ENCODE measurements at places on chromosomes 13 and 19. TPM values are rescaled to one million over a fixed set of nuclear protein-coding genes. Genes with fewer than 3 reads are reported as not detected.
A peak's percentile ranks its signal among the peaks of the same experiment; 100 is the strongest.

The SHANK1 gene
- total RNA-seq: not detected

The ZNF575 gene
- 1.00 TPM for total RNA-seq

The FBXO46 gene
- total RNA-seq: 31.0 TPM

The IL11 gene
- 0.70 TPM for total RNA-seq

The NECTIN2 gene
- total RNA-seq: 257 TPM

The ZNF431 gene
- 17.9 TPM for total RNA-seq

The CAPN12 gene
- total RNA-seq: 8.8 TPM

The ZNF599 gene
- 5.0 TPM for total RNA-seq

The SLITRK1 gene
- not detected for total RNA-seq

The ZNF20 gene
- total RNA-seq: 5.8 TPM

DNA sequence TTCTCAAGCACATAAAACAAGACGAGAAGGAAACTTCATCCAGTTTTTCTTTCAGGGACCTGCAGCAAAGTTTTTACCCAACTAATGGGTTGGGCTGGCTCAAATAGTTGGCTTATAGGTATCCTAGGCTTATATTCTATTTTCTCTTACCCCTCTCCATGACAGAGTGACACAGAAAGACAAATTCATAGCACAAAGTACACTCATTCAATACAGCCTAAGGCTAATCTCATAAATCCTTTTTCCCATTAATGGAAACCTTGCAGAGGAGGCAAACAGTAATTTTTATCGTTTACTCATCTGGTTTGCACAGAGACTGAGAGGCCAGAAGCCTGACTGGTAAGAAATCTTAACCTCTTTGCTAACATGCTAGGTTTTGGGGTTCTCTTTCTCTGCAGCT is 1589.9 kb downstream of the SLITRK1 start:
- no peak for DNase-seq

- DNase-seq: peak; percentile 38
Measured at GRCh38 chr19:7861619-7862412, 12.4 kb downstream of the PRR36 start.

GRCh38 chr19:9650345-9650744 is 24.6 kb downstream of the ZNF562 start:
- no peak for DNase-seq

DNA sequence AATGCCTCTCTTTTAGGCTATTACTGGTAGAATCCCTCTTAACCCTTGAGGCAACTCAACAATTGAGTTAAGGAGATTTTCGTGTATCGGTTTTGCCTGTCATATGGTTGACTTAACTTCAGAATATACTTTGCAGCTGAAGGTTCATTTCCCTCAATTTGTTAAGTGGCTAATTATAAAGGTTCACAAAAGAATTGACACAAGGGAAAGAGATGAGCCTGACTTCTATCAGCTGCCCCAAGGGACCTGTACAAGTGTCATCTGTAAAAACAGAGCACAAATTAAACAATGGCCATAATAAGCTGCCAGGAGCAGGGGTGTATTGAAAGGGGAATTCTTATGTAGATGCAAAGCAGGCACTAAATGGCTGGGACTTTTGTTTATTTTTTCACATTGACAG is 334.8 kb upstream of the OBI1 start:
- DNase-seq: no peak

DNA sequence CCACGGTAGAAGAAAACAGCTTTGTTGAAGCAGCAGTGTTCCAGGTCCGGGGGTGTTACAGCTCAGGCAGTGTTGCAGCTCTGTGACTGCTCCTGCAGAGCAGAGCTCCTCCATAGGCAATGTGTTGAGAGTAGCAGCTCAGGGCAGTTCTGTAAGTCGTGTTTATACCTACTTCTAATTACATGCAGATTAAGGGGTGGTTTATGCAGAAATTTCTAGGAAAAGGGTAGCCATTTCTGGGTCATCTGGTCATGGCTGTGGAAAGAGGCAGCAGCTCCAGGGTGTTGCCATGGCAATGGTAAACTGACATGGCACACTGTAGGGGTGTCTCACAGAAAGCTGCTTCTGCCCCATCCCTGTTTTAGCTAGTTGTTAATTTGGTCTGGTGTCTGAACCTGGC is 316.4 kb downstream of the GPC5 start:
- no peak for DNase-seq

- no peak for DNase-seq
Measured at GRCh38 chr13:26660185-26660584, 100.4 kb downstream of the GPR12 start.

GRCh38 chr19:38265213-38265861 is 964 bp downstream of the SPINT2 start:
- peak; percentile 62 for DNase-seq

- DNase-seq: no peak
Measured at GRCh38 chr19:18762125-18763023, 28.7 kb downstream of the COMP start.

- DNase-seq: no peak
Measured at GRCh38 chr19:45821570-45821969, 6.5 kb upstream of the RSPH6A start.

DNA sequence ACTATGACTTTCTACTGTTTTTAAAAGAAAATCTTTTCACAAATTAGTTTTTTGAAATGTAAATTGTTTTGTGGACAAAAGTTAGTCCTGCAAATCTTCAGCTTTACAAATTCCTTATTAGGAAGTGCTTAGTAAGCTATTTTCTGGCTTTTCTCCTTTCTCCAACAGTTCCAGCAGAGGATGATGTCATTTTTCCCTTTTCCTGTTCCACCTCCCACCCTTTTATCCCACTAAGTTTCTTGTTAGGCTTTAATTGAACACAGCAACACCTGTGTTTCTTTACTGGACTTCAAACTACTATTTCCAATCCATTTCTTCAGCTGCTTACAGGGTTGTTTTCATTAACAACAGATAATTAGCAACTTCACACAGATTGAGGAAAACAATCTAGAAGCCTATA is 389.2 kb downstream of the NDFIP2 start:
- no peak for DNase-seq

- DNase-seq: no peak
Measured at GRCh38 chr13:56201834-56202233, 938.9 kb upstream of the PRR20A start.

DNA sequence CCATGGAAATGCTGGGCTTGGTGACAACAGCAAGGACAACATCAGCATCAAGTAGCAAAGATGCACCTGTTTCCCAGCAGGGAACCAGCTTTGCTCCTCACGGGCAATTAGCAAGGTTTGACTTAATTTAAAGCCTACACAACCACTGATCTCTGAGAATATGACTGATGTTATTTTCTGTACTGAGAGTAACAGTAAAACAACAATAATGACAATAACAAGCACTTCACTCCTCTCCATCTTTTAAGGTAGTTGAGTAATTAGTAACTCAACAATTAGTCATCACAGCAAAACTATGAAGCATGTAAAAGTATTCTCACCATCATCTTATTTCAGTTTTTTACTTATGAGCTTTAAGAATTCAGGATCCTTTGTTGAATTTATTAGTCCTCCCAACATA is 37.3 kb downstream of the ENOX1 start:
- no peak for DNase-seq

GRCh38 chr13:86559901-86560300 is 760.7 kb upstream of the SLITRK6 start:
- no peak for DNase-seq

GRCh38 chr13:26423629-26424028 is 133.9 kb upstream of the WASF3 start:
- DNase-seq: no peak

GRCh38 chr13:113408562-113408961 is 44.6 kb upstream of the GRTP1 start:
- DNase-seq: no peak

- DNase-seq: peak; percentile 95
Measured at GRCh38 chr19:58150328-58150921, at the start of gene ZNF329. ZNF329 (minus strand) TSS chr19:58150789; CDS start chr19:58129503, 21,286 bp downstream.

DNA sequence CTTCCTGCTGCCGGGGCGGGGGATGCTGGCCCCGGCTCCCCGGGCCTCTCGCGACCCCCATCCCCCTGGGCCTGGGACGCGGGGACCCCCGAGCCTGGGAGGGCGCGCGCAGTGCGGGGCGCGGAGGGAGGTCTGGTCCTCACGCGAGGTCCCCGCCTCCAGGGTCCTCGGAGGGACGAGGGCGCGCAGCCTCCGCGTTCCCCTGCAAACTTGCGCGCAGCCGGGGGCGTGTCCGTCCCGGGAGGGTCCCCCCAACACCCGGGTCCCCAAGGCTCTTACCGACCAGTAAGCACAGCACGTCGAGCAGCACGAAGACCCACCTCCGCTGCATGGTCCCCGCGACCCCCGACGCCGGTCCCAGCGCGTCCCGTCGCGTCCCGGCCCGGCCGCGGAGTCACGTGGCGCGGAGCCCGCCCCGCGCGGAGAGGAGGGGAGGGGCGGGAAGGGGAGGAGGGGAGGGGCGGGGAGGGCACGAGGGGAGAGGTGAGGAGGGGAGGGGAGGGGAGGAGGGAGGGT is at the start of gene PLPP2:
PLPP2 (minus strand) TSS at position 398 of the 516 bp plus-strand sequence; CDS start at position 331, 67 bp downstream.
- DNase-seq: peak; percentile 41

GRCh38 chr19:5288347-5288739 is 52.3 kb downstream of the PTPRS start:
- DNase-seq: no peak

- no peak for DNase-seq
Measured at GRCh38 chr19:16589917-16590316, 17.7 kb upstream of the SLC35E1 start.

DNA sequence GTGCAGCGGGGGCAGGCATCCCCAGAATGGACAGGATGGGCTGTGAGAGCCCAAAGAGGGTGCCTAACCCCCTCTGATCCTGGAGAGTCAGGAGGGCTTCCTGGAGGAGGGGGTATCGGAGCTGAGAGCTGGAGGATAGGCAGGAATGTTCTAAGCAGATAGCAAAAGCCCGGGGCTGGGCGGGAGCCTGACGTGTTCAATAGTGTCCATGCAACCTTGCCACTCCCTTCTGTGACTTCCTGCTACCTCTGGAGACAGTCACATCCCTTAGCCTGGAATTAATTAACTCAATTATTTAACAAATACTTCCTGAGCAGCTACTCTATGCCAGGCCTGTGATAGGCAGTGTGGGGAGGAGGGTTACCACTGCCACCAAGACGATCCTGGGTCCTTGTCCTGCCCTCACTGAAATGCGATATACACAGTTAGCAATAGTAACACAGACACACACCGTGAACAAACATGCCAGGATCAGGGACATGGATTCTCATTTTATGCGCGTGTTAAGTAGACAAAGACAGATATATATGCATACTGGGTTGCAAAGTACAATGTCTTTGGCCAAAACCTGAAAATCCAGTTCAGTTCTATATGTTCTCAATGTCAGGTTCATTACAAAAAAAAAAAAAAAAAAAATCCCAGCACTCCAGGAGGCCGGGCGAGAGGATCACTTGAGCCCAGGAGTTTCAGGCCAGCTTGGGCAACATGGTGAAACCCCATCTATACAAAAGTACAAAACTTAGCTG is 10.7 kb downstream of the AP2S1 start:
- DNase-seq: no peak

DNA sequence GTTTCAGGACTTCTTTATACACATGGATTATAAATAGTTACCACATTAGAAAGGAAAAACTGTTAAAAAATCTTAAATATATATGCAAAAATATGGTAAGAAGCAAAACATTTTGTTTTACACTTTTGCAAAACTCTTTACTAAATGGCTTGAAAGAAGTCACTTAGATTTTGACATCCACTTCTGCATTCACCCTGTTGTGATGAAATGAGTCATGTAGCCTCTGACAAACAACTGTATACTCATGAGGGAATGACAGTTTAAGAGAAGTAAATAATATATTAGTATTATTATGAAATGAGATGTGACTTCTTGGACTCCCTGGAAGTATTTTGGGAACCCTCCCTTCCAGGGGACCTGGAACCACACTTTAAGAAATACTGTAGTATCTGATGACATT is 275.6 kb downstream of the DACH1 start:
- no peak for DNase-seq

DNA sequence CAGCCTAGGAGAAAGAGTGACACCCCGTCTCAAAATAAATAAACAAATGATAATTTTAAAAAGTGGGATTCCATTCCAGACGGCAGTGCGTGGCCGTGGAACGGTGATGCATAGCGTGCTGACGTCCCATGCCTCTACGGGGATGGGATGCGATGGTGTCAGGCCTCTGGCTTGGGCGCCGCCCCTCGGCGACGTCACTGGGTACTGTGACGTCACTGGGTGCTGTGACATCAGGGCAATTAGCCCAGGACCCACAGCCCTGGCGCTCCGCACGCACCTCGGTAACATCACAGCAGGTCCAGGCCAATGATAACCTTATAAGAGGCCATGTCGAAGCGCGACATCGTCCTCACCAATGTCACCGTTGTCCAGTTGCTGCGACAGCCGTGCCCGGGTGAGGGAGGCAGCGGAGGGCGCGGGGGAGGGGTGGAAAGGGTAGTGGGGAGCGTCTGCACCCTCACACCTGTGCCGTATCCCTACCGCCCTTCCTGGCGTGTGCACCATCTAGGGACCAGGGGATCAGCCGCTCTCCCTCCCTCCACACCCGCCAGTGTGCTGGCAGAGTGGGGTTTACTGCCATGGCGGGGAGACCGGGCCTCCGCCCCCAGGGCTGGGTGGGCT is at the start of gene GAPDHS:
GAPDHS (plus strand) TSS at position 256 of the 621 bp plus-strand sequence; CDS start at position 328, 72 bp downstream.
- DNase-seq: no peak

DNA sequence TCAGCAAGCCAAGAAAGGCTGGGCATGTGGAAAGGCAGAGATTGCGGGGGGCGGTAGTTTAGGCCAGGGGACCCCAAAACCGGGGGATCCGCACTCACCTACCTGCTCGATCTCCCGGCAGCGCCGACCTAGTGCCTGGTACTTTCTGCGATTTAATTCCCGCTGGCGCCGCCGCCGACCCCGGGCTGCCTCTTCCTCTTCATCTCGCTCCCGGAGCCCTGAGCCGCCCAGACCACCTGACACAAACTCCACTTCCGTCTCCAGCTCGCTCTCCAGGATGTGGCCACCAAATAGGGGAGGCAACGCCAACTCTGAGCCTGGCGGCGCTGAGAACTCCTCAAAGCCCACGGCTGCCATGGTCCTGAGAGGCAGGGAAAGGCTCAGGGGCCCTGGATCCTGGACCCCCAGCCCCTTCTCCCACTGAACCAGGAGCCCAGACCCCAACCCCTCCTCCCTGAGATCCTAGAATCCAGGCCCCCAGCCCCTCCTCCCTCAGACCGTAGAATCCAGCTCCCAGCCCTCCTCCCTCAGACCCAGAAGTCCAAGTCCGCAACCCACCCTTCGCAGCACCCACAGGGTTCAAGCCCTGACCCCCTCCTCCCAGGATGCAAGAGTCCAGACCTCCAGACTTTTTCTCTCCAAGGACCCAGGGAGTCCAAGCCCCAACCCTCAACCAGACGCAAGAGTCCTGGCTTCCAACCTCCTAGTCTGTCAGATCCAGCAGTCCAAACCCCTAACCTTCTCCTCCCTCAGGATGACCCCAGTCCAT is 933 bp downstream of the TFPT start:
- DNase-seq: no peak

All from Caco-2 (cell line).